ENCODE measurements at places on chromosomes 11 and 22. TPM values are rescaled to one million over a fixed set of nuclear protein-coding genes. Genes with fewer than 3 reads are reported as not detected.

Gene PRR5L
- total RNA-seq = 0.54 TPM

Gene TRIM29
- not detected for total RNA-seq

Gene GLYATL2
- total RNA-seq = 3.3 TPM

Gene USH1C
- total RNA-seq = not detected

Gene YPEL1
- 1.3 TPM for total RNA-seq

Gene APOL5
- not detected for total RNA-seq

Gene DERL3
- total RNA-seq = not detected

Gene FAM111B
- 42.9 TPM for total RNA-seq

Gene TPCN2
- 10.3 TPM for total RNA-seq

Gene SCGB1C1
- total RNA-seq = not detected

Gene DEUP1
- not detected for total RNA-seq

Gene CNTN5
- 0.90 TPM for total RNA-seq

Gene TEX12
- 0.36 TPM for total RNA-seq

Gene NPAS4
- total RNA-seq = not detected

Gene SBF2
- 47.1 TPM for total RNA-seq

Gene NLRP14
- not detected for total RNA-seq

Gene HBB
- total RNA-seq = not detected

Gene ACRV1
- total RNA-seq = not detected

Gene CTSW
- total RNA-seq = not detected

Gene UBQLNL
- total RNA-seq = 0.36 TPM

Gene ACCS
- 39.4 TPM for total RNA-seq

Gene SCN3B
- total RNA-seq = not detected

Gene LRRC10B
- total RNA-seq = 0.27 TPM

Gene JHY
- total RNA-seq = 9.3 TPM

Gene PANX3
- not detected for total RNA-seq

Gene OR4C5
- total RNA-seq = not detected

Gene OR51F1
- total RNA-seq = not detected

Gene OR5F1
- total RNA-seq = not detected

Gene SRSF8
- 6.9 TPM for total RNA-seq

Gene CRYBB3
- total RNA-seq = not detected

Gene PAAF1
- 11.1 TPM for total RNA-seq

Gene GVQW3
- total RNA-seq = 4.2 TPM

Gene CREB3L1
- 37.5 TPM for total RNA-seq

Gene LRRC75B
- 6.0 TPM for total RNA-seq

Gene TBX10
- total RNA-seq = not detected

Gene CHRM1
- total RNA-seq = not detected

Gene SLC1A2
- total RNA-seq = 23.6 TPM

Gene TYMP
- total RNA-seq = 23.7 TPM

Gene RASSF7
- total RNA-seq = 2.5 TPM

Gene CALCB
- not detected for total RNA-seq

Gene LUZP2
- total RNA-seq = 0.74 TPM

Gene TMEM184B
- 20.2 TPM for total RNA-seq

Gene OR5AP2
- not detected for total RNA-seq

Gene NLRP6
- total RNA-seq = not detected

Gene INCENP
- total RNA-seq = 47.5 TPM

Gene NEFH
- total RNA-seq = 0.54 TPM

Gene GAL3ST3
- not detected for total RNA-seq

Gene OR52E8
- not detected for total RNA-seq

Gene KRTAP5-11
- not detected for total RNA-seq

Gene CD6
- not detected for total RNA-seq

Gene ATL3
- 320 TPM for total RNA-seq

Gene PATE4
- not detected for total RNA-seq
